ENCODE measurements at places on chromosomes 11 and 22.

DNA sequence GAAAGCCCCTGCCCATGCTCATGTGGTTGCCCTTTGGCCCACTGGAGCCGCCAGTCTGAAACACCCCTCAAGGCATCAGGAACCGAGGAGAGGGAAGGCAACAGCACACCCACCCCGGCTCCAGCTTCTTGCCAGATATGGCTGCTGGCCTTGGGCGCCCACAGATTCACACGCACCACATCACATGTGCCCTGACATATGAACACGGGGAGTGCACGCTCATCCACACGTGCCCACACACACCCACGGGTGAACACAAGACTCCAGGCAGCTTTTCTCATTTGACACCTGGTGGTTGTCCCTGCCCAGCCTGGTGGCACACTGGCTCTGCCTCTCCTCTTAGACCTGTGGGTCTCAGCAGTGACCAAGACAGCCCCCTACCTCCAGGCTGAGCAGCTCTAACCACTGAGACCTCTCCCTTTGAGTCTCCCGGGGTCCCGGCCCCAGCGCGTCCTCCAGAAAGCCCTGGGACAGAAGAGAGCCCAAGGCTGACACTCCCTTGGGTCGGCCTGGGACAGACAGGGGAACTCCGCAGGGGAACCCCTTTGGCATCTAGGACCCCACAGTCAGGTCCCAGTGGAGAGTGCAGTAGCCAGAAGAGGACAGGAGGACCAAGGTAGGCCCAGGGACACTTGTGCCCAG lies 2.7 kb upstream of the MAPK12 start:
- no peak for DNase-seq

GRCh38 chr22:32999039-32999815 lies 59.0 kb downstream of the SYN3 start:
- DNase-seq: no peak

GRCh38 chr11:64303109-64304031 lies 2.0 kb upstream of the ESRRA start:
- no peak for DNase-seq

GRCh38 chr11:61091373-61092279 lies 10.7 kb upstream of the CD5 start:
- DNase-seq: no peak

GRCh38 chr11:69454018-69454417 lies 27.4 kb upstream of the LINC01488 start:
- no peak for DNase-seq

DNA sequence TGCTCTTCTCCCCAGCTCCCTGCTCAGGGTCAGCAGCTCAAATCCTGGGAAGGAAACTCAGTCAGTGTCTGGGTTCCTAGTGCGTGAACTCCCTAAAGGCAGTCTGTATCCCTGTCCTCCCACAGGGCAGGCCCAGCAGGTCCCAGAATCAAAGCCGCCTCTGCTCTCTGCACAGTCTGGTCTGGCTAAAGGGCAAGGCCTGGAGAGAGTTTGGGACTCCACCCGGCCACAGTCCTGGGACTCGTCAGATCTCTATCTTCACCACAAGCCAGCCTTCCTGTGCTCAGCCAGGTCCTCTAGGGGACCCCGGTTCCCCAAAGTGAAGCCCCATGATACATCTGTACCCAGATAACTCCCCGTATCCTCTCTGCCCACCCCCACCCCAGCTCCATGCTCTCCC lies 56.2 kb upstream of the CSNK2A3 start:
- DNase-seq: no peak

DNA sequence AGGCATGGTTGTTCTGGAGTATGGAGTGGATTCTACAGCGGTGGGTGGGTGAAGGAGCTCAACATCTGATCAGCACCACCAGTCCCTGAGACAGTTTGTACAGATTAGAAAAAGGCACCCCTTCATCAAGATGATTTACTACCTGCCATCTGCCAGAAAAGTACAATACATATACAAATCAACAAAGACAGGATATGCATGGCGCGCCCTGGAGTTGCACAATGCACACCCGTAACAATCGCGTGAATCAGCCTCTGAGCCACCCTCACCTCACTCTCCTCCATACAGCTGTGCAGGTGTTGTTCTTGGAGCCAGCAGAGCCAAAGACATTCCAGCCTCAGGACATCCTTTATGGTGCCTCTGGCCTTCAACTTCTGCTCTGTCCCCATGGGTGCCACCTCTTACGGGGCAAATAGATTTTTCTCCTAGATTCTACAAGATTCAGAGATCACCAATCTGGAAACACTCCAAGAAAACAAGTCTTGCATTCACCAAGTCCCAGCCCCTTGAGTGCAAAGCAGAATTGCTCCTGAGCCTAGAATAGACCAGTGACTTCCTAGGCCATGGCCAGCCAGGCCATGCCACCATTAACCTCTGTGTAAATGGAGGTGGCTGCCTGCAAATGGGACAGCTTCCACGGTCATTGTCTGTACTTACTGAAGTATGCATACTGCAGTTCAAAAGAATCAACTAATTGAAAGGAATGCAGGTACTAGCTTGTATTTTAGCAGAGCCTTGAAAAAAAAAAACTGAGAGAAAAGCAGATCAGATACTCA lies 490.9 kb downstream of the SOX6 start:
- DNase-seq: no peak

GRCh38 chr11:14242187-14242586 lies 116.8 kb downstream of the RRAS2 start:
- no peak for DNase-seq

DNA sequence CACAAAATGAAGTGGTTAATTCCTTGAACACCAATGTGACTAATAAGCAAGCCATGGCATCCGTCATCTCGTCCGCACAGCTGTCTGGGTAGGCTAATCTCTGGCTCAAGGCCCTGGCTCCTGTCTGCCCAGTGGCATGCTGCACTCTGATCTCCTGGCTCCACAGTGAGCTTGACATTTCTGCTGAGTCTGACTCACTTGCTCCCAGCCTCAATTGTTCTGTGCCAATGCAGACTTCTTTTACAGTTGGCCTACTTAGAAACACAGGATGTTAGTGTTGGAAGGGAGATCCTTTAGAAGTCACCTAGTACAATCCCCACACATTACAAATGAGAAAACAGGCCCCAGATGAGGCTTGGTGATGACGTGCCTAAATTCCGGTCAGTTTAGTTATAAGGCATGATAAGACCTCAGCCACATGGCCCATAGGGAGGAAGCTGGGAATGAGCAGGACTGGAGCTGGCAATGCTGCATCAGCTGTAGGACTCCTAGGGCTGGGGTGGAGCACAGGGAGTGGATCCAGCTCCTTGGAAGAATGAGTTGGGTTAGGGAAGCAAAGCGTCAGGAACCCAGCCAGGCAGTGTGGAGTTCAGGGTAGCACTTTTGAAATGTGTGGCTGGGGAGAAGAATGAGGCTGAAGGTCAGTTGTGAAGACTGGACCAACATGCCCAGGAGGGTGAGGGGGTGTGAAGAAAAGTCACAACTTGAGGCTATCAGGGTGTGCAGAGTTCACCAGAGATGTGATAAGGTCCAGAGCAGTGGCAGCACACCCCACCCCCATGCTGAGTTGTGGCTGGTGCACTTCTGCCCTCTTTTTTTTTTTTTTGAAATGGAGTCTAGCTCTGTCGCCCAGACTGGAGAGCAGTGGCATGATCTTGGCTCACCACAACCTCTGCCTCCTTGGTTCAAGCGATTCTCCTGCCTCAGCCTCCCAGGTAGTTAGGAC lies 70.2 kb upstream of the EED start:
- no peak for DNase-seq

DNA sequence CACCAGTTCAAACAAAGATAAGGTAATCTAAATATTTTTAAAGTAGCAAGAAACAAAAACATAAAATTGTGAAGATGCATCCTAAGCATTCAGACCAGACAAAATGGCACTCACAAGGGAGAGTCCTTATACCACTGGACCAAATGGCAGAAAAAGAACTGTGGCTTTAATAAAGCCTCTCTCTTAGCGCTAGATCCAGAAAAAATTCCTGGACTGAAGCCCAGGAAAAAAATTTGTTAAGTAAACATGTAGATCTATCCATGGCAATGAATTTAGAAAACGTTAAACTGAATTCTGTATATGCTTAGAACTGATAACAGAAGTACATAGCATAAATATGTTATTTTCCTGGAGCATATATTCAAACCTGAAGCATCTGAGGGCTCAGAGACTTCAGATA lies 11.8 kb upstream of the CD59 start:
- no peak for DNase-seq

- no peak for DNase-seq
These were observed 7.8 kb downstream of the GAL start for GRCh38 chr11:68692115-68692514.

GRCh38 chr22:29268511-29269229 lies 602 bp downstream of the EWSR1 start:
- DNase-seq: peak; percentile 10

- DNase-seq: no peak
These were observed 6.9 kb upstream of the MMP20 start for GRCh38 chr11:102632026-102632425.

DNA sequence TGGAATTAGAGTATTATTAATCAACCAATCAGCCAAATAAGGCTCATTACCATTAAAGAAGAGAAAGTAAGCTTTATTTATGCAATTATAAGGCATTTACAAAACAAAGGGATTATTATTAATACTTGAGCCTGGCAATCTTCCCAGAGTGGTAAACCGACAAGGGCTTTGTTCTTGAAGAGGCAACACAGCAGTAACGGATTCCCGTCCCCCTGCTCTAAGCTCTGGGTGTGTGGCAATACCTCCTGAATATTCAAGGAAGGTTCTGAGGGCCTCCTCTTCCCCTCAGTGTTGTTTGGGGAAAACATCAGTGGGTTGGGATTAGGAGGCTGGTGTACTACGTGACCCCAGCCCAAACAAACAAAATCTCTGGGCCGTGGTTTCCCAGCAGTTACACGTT lies 176.5 kb downstream of the TENM4 start:
- no peak for DNase-seq

- no peak for DNase-seq
These were observed 886 bp upstream of the NIPSNAP1 start for GRCh38 chr22:29581799-29582198.

GRCh38 chr11:25691959-25692358 lies 640.0 kb upstream of the ANO3 start:
- DNase-seq: no peak

GRCh38 chr11:120236169-120237107 lies 3.5 kb upstream of the POU2F3 start:
- no peak for DNase-seq

- DNase-seq: no peak
These were observed 80.8 kb upstream of the HEPHL1 start for GRCh38 chr11:93940395-93940794.

DNA sequence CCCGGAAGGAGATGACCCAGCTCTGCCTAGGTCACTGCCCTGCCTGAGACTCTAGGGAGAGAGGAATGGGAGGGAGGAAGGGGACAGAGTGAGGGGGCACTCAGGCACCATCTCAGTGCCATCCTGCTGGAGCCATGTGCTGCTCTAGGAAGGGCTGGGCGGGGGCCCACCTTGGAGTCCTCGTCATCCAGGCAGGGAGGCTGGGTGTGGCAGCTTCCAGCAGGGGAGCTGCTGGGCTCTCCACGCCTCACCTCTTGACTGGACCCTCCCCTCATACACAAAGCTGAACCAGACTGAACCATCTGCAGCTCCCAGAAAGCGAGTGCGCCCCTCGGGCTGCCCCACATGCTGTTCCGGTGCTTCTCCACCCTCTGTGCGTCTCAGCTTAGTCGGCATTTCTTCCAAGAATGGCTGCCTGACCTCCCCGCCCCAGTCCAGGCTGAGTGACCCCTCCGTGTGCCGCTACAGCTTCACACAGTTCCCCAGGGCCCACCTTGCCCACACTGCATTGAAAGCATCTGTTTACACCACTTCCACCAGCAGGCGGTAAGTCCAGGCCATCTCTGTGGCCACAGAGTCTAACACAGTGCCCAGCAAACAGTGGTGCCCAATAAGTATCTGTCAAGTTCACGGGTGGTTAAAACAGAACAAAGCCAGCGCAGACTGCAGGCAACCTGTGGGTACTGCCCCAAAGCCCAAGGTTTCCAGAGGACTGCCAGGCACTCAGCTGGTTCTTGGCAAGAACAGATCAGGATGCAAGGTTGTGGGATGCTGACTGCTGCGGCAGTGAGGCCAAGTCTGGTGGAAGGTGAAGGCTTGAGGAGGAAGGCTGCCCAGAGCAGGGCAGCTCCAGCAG lies 9.4 kb upstream of the TRIM29 start:
- no peak for DNase-seq

DNA sequence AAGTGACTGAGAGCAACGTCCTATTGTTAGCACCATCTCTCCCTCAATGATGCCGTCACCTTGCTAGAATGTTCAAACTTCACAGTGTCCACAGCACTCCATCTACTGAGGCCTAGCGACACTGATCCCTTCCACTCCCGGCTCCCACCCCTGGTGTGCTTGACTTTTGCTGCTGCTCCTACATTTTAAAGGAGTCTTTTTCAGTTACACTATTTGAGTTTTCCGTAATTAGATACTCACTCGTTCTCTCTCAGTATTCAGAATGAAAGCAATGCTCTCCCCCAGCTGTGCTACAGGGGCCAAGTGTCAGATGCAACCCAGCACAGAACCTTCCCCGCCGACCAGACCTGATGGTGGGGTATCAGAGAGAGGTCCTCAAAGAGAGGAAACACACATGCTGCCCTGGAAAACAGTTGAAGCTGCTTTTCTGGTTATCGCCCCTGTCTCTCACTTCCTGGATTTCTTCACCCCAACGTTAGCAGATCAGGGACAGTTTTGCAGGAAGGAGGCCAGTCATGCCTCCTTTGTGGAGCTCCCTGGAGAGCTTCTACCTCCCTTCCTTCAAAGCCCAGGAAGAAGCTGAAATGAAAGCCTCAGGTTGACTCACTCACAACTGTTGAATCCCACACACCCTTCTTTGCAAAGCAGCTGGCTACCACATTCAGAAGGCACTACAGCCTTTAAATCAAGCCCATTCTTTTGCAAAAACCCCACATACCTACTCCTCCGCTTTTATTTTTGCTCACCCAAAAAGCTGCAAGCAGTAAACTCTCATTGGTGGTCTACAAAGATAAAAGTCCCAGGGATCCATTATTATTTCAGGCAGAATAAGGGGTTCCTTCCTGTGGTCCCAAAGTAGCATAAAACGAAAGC lies 23.5 kb downstream of the LARGE1 start:
- no peak for DNase-seq

- no peak for DNase-seq
These were observed 29.3 kb upstream of the NECTIN1 start for GRCh38 chr11:119758291-119758690.

GRCh38 chr11:72441752-72442207 lies 7.4 kb upstream of the CLPB start:
- DNase-seq: no peak

DNA sequence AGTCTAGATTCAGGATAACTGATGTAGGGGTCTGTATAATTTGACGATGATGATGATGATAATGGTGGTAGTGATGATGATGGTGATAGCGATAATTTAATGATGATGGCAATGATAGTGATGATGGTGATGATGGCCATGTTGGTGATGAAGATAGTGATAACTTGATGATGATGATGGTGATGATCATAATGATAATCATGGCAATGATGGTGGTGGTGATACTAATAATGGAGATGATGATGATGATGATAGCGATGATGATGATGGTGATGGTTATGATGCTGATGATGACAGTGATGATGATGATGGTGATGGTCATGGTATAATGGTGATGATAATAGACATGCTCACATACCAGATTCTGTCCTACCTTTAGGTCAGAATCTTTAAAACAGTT lies 66.2 kb upstream of the SEZ6L start:
- DNase-seq: no peak

Data from stimulated activated CD8-positive, alpha-beta memory T cell treated with anti-CD3 and anti-CD28 coated beads, Interleukin-2, amount 100 ng/mL, for 1 hour (primary cell).